ENCODE measurements at places on chromosomes 4 and X. TPM values are rescaled to one million over a fixed set of nuclear protein-coding genes. Genes with fewer than 3 reads are reported as not detected.

Gene TCP11X2
- not detected for total RNA-seq

- H3K27me3 ChIP-seq: no peaks in the 10 kb centered on the region
- H3K4me3 ChIP-seq: no peak overlapping the region
- no peak overlapping the region for H3K27ac ChIP-seq
These were observed 667.6 kb downstream of the PCDH18 start for GRCh38 chr4:136864604-136865185.

- H3K27me3 ChIP-seq: peaks cover 4% of the 10 kb centered on the region
- no peaks in the 10 kb centered on the region for H3K4me1 ChIP-seq
- no peak for DNase-seq
- no peak within 1 kb of the TSS for H3K4me3 ChIP-seq
- H3K36me3 ChIP-seq: no peaks in the 10 kb centered on the region
These were observed at the start of gene PNMA6F for GRCh38 chrX:153321381-153322124. PNMA6F (minus strand) TSS chrX:153321767; CDS start chrX:153320674, 1,093 bp downstream.

GRCh38 chr4:52051213-52051614 is at the start of gene SPATA18:
SPATA18 (plus strand) TSS chr4:52051304; CDS start chr4:52051705, 401 bp downstream.
- H3K27me3 ChIP-seq: no peaks in the 10 kb centered on the region
- peak; percentile 62 for DNase-seq
- H3K27ac ChIP-seq: no peak within 1 kb of the TSS
- H3K4me3 ChIP-seq: peak within 1 kb of the TSS; percentile 63

GRCh38 chr4:109025471-109026076 is 262.7 kb upstream of the ETNPPL start:
- H3K27me3 ChIP-seq: no peaks in the 10 kb centered on the region
- DNase-seq: no peak
- H3K4me1 ChIP-seq: no peaks in the 10 kb centered on the region
- no peak overlapping the region for H3K4me3 ChIP-seq
- no peaks in the 10 kb centered on the region for H3K36me3 ChIP-seq

Gene CT45A1
- not detected for total RNA-seq

Gene LYAR
- total RNA-seq: 11.5 TPM

DNA sequence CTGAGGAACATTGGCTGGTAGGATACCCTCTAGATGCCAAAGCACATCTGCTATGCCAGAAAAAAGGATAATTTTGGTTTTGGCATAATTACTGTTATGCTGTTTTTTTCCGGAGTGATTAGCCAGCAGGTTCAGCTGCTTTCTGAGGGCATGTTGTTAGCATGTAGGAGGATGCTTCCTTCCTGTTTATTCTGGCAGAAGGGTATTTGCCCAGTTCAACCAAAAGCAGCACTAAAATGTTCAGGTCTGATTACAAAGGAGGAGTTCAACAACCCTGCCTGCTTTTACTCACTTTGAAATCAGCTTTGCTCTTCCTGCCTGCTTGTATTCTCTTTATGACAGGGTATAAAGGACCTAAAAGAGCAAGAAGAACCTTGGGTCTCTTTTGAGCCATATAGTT is 21.9 kb downstream of the ERCC6L start:
- H3K4me3 ChIP-seq: no peak overlapping the region
- no peaks in the 10 kb centered on the region for H3K36me3 ChIP-seq
- H3K27me3 ChIP-seq: no peaks in the 10 kb centered on the region

Gene RIBC1
- total RNA-seq: 1.7 TPM

GRCh38 chr4:176858839-176859238 is 66.1 kb upstream of the VEGFC start:
- no peaks in the 10 kb centered on the region for H3K36me3 ChIP-seq
- H3K4me1 ChIP-seq: no peaks in the 10 kb centered on the region
- H3K27ac ChIP-seq: no peak overlapping the region
- no peak overlapping the region for H3K4me3 ChIP-seq

- no peak overlapping the region for H3K4me3 ChIP-seq
- DNase-seq: no peak
- no peak overlapping the region for H3K27ac ChIP-seq
- no peaks in the 10 kb centered on the region for H3K36me3 ChIP-seq
These were observed 391.3 kb upstream of the FAM241A start for GRCh38 chr4:111754003-111754402.

Gene RBM47
- total RNA-seq: 12.6 TPM

DNA sequence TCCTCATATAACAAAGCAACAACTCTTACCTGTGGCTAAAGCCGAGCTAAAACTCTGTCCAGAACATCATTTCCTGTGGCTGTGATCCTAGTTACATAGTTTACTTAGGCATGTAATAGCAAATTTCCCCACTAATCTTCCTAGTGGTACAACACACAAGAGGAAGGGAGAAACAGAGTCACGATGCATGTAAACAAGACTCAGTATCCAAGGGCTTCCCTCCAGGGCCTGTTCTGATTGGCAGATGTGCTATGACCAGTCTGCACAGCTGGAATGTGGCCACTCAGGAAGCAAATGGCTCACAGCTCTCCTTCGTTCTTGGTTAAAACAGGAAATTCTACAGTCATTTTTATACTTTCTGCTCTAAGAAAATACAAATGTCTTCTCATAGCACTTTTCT is 49.2 kb upstream of the PRSS48 start:
- H3K27ac ChIP-seq: no peak overlapping the region
- no peaks in the 10 kb centered on the region for H3K4me1 ChIP-seq
- H3K4me3 ChIP-seq: no peak overlapping the region
- no peaks in the 10 kb centered on the region for H3K36me3 ChIP-seq
- no peaks in the 10 kb centered on the region for H3K27me3 ChIP-seq

Gene PDZD4
- total RNA-seq: not detected

DNA sequence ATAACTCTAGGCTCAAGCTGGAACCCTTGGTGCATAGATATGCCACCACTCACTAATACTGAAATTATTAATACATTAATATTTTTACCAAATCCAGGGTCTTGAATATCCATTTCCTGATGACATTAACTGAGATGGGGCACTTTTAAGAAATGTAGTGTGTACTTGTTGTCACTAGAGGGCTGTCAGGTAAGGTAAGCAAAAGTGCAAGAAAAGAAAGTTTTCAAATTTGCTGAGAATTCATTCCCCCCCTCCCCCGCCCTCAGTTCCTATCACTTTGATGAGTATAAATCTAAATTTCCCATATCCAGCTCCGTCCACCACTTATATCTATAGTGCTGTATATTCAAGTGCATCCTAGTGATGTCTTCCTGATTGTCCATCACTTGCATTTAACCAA is 20.5 kb upstream of the WDR44 start:
- no peaks in the 10 kb centered on the region for H3K27me3 ChIP-seq
- no peak overlapping the region for H3K4me3 ChIP-seq
- no peak overlapping the region for H3K27ac ChIP-seq
- H3K36me3 ChIP-seq: no peaks in the 10 kb centered on the region
- no peak for DNase-seq

- no peaks in the 10 kb centered on the region for H3K4me1 ChIP-seq
- no peaks in the 10 kb centered on the region for H3K36me3 ChIP-seq
- H3K27ac ChIP-seq: no peak overlapping the region
- no peak for DNase-seq
- H3K27me3 ChIP-seq: no peaks in the 10 kb centered on the region
These were observed 26.2 kb upstream of the FREM3 start for GRCh38 chr4:143726714-143727113.

- H3K27ac ChIP-seq: no peak overlapping the region
- H3K4me3 ChIP-seq: no peak overlapping the region
- DNase-seq: no peak
- H3K36me3 ChIP-seq: no peaks in the 10 kb centered on the region
These were observed 380.5 kb downstream of the IDS start for GRCh38 chrX:149124526-149125108.

Gene GPAT3
- 1.0 TPM for total RNA-seq

DNA sequence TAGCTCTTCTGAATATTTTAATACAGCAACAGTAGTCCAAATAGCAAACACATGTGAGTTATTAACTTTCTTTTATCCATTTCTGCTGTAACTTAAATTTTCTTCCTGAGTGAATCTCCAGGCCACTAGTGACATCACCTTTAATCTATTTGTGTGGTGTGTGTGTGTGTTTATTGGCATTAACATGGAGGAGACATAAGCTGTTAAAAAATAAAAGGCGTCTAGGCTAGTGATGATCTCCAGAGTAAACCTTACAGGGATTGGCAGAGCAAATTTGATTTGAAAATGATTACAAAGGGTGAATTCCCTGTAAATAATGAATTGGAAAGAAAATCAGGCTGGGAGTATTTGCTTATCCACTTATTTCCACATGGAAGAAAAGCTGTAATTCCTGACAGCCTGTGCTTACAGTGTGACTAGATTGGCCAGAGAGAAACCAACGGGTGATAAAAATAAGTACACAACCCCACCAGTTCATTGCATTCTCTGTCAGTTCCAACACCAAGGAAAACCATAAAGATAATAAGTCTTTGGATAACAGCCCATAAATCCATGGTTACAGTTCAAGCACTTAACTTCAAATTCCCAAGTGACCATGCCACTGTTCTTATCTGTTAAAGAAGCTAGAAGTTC is 186.1 kb downstream of the ENOX2 start:
- no peaks in the 10 kb centered on the region for H3K4me1 ChIP-seq
- H3K4me3 ChIP-seq: no peak overlapping the region
- H3K27me3 ChIP-seq: no peaks in the 10 kb centered on the region
- no peak for DNase-seq
- no peak overlapping the region for H3K27ac ChIP-seq

Gene FMR1NB
- total RNA-seq: not detected

- no peak for DNase-seq
- H3K27me3 ChIP-seq: no peaks in the 10 kb centered on the region
- H3K36me3 ChIP-seq: no peaks in the 10 kb centered on the region
- no peak overlapping the region for H3K4me3 ChIP-seq
- peaks cover 27% of the 10 kb centered on the region for H3K4me1 ChIP-seq
- H3K27ac ChIP-seq: peak overlapping the region; percentile 71
These were observed 54.9 kb downstream of the MAP7D2 start for GRCh38 chrX:20061855-20062254.

GRCh38 chr4:174808119-174808518 is 20.9 kb downstream of the GLRA3 start:
- no peaks in the 10 kb centered on the region for H3K36me3 ChIP-seq
- H3K4me3 ChIP-seq: no peak overlapping the region
- no peaks in the 10 kb centered on the region for H3K27me3 ChIP-seq
- H3K4me1 ChIP-seq: no peaks in the 10 kb centered on the region
- no peak overlapping the region for H3K27ac ChIP-seq
